ENCODE measurements at places on chromosomes 16 and 17.

DNA sequence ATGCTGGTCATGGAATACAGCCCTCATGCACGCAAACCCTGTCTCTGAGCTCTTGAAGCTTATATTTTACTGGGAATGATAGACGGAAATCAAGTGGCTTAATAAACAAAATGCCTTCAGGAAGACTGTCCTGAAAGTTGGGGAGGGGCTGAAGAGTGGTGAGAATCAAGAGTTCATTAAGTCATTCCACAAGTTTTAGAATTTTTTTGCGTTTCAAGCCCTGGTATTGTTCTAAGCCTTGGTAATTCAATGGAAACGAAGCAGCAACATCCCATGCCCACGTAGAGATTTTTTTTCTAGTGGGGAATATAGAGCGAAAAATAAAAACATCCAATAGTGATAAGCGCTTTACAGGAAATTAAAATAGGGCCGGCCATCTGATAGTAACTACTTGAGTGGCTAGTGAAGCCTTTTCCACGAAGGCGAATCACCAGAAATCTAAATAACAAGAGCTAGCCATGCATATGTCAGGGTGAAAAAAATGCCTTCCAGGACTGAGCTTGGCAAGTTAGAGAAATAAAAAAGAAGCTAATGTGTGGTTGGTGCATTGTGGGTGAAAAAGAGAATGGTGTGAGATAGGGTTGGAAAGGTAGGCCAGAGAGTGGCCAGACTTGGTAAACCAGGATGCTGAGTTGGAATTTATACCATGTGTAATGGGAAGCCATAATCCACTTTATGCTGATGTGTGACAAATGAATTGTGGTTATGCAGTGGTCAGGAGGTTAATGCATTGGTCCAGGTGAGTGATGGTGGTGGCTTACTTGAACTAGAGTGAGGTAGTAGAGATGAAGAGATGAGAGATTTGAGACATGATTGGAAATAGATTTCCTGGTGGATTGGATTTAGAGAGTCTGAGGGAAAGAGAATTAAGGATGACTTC, 772 bp downstream of the PFAS start:
- DNase-seq, result no peak

- no peak for DNase-seq
Measured at GRCh38 chr16:2027024-2028010, 615 bp downstream of the NHERF2 start.

DNA sequence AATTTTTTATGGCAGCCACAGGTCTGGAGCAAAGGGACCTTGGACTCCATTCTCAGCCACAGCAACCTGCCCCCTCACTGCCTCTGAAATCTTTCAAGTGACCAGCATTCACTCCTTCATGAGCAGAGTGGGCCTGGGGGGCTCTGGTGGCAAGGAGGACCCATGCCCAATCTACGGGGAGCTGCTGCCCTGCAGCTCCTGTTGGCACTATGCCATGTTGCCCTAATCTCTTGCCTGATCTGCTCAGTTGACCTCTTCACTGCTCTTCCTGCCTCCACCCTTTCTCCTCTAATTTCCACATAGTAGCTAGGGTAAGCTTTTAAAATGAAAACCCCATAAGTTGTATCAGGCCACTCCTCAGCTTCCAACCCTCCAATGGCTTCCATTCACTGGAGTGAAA, 2.9 kb upstream of the PRKCB start:
- DNase-seq, result no peak

GRCh38 chr16:50372611-50373344, 4.0 kb upstream of the BRD7 start:
- no peak for DNase-seq

DNA sequence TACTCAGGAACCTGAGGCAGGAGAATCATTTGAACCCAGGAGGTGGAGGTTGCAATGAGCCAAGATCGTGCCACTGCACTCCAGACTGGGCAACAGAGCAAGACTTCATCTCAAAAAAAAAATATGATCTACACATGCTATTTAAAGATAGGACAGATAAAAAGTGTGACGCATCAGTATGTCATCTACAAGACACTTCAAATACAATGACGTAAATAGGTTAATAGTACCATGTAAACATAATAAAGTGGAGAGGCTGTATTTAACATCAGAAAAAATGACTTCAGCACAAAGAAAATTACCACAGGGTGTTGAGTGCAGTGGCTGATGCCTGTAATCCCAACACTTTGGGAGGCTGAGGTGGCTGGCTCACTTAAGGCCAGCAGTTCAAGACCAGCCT, 20.2 kb downstream of the ZNF778 start:
- DNase-seq, result no peak

DNA sequence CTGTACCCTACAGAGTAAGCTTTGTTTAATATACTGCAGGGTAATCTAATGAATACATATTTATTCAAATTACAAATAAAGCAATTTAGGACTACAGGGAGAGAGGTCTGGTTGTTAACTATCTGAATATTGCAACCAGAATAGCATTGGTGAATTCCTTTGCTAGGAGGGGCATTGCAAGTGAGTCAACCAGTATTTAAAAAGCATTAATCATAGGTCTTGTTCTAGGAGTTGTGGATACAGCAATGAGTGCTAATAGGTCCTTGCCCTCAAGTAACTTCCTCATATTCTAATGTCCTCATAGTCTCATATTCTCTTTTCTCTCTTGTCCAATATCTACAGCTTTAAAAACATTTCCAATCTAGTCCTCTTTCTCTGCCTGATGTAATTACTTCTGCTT, 531.4 kb downstream of the CDH11 start:
- DNase-seq, result no peak

GRCh38 chr17:11296994-11297393, 56.0 kb downstream of the SHISA6 start:
- DNase-seq, result no peak

GRCh38 chr17:78272914-78273258, 41.5 kb downstream of the TMEM235 start:
- DNase-seq, result no peak

- no peak for DNase-seq
Measured at GRCh38 chr17:51673070-51673469, 412.7 kb downstream of the UTP18 start.

Data from progenitor cell of endocrine pancreas (in vitro differentiated cells).